ENCODE measurements at places on chromosomes 12 and 14.

DNA sequence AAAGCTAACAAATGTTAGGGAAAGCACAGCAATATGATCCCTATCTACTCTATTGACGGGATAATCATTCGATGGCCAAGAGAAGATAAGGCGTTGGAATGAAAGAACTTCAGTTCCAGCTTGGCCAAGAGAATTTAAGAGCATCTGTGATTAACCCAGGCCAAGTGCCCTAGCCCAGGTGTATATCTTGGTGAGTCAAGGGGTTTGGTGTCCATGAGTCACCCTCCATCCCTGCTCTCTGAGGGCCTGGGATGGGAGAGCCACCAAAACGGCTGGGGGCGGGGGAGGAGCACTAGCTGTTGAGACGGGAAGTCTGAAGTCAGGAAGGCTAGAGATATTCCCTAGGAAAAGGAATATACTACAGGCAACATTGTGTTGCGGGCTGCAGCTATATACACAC, 13.0 kb downstream of the TBPL2 start:
- DNase-seq: no peak

DNA sequence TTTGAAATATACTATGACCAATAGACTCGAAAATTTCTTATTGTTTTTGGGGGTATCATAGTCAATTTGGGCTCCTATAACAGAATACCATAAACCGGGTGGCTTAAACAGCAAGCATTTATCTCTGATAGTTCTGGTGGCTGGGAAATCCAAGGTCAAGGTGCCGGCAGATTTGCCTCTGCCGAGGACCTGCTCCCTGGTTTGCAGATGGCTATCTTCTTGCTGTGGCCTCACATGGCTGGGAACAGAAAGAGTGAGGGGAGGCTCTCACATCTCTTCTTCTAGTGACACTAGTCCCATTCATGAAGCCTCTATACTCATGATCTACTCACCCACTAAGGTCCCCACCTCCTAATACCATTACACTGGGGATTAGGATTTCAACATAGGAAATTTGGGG, 70.7 kb downstream of the BORCS5 start:
- no peak for DNase-seq

- no peak for DNase-seq
These were observed 14.3 kb upstream of the FBXW8 start for GRCh38 chr12:116896411-116896924.

DNA sequence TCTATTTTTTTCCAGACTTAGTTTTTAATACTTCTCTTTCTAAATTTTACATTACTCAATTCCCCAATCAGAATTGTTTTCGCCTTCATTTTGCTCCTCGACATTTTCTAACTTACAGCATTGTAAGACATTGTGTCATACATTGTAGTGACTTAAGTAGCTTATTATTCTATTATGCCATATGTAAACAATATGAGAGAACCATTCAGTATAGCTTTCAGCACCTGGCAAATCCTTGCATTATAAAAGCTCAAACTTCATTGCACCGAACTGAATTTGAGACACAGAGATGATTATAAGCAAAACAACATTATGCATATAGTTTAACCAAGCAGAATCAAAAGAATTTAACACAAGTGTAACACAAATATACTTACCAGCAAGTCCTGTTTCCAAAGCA, 46.8 kb downstream of the EXOC5 start:
- DNase-seq: no peak

DNA sequence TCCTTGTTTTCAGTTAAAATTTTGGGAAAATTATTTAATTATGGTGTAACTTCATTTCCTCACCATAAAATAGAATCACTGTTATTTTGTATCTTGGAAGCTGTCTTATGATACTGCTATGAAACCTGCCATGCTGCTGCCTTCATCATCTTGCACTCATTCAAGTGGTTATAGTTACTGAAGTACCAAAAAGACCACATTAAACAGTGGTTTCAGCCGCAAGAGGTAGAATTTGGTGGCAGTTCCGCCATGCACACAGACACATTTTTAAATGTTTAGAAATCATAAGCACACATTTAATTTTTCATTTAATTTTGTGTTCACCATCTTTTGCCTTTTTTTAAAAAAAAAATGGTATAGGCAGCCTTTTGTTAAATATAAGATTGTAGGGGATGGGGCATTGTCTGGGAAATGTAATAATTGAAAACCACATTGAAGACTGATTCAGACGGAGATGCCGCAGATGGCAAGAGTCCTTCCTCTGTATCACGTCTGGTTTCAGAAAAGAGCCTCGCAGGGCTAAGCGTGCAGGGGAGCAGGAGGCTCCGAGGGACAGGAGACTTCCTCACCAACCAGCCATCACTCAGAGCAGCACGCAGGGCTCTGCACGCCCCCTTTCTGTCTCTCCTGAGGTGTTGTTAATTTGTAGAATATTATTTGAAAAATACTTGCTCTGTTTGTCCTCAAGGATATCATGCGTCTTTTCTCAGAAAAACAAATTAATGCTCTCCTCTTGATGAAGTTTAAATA, 115.2 kb upstream of the PELI2 start:
- DNase-seq: no peak

- no peak for DNase-seq
These were observed 50.3 kb downstream of the LMO3 start for GRCh38 chr12:16555630-16556029.

DNA sequence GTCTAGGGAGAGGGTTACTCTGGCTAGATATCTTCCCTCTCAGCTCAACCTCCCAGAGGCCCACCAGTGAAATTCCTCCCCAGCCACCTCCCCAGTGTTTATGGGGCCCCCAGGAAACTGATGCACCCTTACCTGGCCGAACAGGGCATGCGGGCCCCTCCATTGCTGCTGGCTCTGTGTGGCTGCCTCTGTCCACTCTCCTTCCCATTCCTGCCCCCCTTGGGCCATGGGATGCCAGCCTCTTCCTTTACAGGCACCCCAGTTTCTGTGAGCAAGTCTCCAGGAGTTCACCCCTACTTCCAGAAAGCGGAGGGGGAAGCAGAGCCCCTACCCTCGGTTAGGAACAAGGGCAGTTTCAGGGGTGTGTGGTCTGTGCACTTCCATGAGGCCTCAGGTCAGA, 19.4 kb upstream of the ZDHHC22 start:
- DNase-seq: no peak

- DNase-seq: no peak
These were observed 126.0 kb downstream of the NTF3 start for GRCh38 chr12:5557906-5558305.

DNA sequence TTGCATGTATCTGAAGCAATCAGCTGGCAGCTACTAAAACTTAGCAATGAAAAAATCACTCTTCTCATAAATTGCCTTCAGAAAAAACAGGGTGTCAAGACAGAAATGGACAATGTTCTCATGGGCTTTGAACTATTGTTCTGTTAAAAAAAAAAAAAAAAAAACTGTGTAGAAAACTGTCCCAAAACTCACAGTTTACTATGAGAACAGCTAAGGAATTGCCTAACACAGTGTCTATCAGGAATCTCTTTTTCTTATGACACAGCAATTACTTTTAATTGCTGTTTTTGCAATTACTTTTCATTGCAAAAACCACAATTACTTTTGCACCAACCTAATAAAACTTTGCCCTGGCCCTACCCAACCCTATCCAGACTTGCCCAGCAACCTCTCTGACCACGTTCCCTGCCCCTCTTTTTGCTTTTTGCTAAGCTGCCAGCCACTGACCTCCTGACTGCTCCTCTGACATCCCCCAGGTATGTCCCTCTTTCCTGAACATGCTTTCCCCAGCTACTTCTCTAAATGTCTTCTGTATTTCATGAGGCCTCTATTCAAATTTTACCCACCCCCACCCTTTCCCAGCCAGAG, 68.0 kb upstream of the SLCO1C1 start:
- no peak for DNase-seq

DNA sequence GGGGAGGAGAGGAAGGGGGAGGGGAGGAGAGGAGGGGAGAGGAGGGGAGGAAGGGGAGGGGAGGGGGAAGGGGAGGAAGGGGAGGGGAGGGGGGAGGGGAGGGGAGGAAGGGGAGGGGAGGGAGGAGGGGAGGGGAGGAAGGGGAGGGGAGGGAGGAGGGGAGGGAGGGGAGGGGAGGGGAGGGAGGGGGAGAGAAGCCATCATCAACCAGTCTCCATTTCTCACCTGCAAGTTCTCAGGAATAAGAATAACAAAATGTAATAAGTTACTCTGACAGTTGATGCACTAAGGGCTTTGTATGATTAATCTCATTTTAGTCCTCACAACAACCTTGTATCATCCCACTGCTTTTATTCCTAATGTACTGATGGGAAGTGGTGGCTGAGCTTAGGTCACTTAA, 59.1 kb upstream of the TMEM263 start:
- no peak for DNase-seq

DNA sequence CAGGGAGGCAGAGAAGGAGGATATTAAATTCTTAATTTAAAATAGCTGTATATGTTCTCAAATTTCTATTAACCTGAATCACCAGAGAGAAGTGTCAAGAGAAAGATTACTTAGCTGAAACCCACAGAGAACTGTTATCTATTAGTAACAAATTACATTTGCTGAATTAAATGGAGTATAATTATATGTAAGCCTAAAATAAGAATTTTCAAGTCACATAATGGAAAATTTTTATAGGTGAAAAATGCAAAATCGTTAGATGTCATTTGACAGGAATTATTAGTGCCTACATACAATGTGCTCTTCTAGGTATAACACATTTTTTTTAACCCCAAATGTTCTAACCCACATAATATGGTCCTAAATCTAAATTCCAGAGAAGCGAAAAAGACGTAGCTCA, 4.1 kb upstream of the ATP2B1 start:
- no peak for DNase-seq

- DNase-seq: no peak
These were observed 287 bp upstream of the SLC2A13 start for GRCh38 chr12:40106202-40106533.
